Non-pigmented ciliary epithelial cell (primary cell): ENCODE measurements at places on chromosomes 5 and 9.

DNA sequence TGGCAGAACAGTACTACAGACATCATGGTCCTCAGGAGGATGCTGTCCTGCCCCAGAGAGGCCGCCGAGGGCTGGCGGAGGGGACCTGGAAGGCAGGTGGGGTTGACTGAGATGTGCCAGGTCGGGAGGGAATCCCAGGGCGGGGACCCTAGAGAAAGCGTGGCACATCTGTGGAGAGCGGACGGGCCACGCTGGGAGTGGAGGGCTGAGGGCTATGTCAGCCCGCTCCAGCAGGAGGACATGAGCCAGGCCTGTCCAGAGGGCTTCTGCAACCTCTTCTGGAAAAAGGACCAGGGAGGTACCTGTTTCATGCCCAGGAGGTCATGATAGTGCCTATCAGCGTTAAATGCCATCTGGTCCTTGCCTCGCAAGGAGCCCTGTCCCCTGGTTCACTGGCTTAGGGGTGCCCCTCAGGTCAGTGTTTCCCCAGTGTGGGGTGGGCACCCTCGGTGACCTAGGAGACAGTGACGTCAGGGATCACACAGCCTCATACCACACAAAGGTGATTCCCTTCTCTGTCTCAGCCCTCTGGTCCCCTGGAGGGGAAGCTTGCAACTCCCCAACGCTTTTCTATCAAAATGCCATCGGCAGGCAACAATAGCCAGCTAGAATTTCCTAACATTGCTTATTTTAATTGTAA is 103.6 kb upstream of the IER5L start:
- no peak for DNase-seq

GRCh38 chr5:102539562-102539961 is 40.8 kb upstream of the SLCO6A1 start:
- DNase-seq: no peak

DNA sequence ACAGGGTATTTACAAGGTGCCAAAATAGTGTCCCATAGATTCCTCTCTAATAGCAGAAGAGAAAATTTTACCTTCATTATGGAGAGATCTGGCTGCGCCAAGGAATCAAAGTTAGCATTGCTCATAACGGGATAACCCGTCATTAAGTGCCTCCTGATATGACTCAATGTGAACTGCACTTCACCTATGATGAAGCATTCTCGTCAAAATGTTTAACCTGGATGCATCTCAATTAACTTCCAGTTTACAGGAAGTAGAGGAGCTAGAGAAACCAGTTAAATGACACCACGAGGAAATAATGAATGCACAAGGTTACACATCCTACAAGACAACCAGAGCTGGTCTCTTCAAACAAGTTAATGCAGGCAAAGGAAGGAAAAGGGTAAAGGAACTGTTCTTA is 17.2 kb downstream of the FBXW11 start:
- no peak for DNase-seq

DNA sequence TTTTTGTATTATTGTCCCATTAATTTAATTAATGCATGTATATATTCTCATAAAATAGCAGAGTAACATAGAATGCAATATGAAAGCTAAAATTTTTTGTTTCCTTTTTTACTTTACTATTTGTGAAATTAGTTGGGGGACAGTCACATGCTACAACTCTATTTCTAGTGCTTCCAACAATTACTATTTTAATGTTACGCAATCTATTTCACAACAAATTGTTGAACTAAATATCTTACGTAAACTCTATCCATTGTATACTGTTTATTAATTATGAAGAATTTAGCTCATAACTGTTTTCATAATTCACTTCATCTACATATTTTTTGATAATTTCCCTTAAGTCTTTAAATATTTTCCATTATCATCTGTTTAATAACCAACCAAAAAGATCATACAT is 1685.4 kb upstream of the CDH6 start:
- no peak for DNase-seq

GRCh38 chr5:128965011-128965637 is at the start of gene SLC27A6:
Gene SLC27A6 (plus strand): TSS chr5:128965488. CDS start chr5:128966138, 650 bp downstream.
- DNase-seq: no peak

- DNase-seq: no peak
These were observed 150.4 kb upstream of the PCSK5 start for GRCh38 chr9:75739884-75740611.

- no peak for DNase-seq
These were observed 896 bp upstream of the PCSK5 start for GRCh38 chr9:75889577-75889976.

DNA sequence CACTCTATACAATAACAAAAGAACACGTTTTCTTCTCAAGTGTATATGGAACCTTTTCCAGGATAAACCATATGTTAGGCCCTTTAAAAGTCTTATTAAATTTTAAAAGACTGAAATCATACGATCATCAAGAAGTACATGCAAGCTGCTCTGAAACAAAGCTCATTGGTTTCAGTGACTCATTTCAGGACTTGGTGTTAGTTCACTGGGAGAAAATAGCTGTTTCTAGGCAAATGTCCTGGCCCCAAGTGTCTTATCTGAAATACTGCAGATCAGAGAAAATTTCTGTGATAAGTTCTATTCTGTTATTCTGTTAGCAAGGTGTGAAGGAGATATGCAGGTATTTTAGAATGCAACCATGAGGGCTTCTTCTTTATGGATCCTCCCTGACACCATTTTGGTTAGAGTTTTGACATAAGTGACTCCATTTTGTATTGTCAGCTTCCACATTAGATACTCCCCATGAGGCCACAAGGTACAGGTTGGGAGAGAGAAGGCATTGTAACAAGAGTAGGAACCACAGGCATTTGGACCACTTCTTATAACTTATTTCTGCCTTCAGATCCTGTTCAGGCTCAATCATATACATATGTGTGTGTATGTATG is 7.5 kb upstream of the CCDC180 start:
- no peak for DNase-seq

DNA sequence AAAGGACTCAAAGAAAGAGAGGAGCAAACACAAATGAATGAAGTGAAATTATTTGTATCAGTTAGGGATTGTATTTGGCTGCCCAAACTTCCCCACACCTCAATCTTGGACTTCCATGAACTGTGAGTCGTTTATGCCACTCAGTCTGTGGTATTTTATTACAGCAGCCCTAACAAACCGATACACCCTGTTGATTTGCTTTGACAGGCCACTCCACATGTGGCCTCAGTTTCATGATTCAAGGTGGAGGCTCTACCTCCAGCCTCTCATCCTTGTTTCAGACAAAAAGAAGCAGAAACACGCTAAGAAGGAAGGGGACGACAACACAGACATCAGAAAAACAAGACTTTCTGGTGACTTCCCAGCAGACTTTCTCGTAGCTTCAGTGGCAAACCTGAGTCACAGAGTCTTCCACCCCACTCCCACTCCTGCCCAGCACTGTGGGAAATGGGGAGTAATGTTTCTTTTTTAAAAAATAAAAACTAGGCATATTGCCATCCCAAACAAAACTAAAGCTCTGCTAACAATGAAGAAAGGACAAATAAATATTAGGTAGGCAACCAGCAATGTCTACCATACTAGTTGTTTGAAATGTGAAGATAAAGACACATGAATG is 52.2 kb upstream of the ABCA1 start:
- DNase-seq: no peak

DNA sequence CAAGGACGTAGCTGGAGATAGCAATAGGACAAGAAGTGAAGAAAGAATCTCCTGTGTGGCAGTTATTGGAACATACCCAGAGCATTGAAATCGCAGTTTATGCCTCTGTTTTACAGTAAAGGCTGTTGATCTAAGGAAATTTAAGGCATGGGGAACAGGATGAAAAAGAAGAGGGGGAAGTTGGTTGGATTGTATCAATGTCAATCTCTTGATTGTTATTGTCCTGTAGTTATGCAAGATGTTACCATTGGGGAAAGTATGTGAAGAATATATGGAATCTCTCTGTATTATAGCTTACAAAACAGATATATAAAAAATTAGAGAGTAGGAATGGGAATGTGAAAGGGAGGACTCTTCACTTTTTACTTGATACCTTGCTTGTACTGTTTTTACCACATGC is 195.6 kb upstream of the NREP start:
- no peak for DNase-seq

GRCh38 chr9:127485995-127486394 is 34.7 kb downstream of the LRSAM1 start:
- DNase-seq: no peak

DNA sequence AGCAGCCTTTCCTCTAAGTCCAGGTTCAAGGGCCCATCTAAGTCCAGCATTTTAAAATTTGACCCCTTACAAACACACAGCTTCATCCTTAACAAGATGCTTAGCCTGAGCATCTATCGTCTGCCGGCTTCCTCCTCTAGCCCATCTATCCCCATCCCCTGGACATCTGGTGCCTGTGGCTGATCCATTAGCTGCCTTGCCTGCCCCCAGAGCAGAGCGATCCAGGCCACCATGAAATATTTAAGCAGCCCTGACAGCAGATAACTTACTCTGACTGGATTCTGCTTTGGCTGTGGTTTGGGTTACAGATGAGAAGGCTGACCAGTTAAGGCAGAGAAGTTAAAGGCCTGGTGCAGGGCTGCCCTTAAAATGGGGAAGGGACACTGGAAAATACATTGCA is 30.9 kb upstream of the CPEB4 start:
- DNase-seq: no peak

DNA sequence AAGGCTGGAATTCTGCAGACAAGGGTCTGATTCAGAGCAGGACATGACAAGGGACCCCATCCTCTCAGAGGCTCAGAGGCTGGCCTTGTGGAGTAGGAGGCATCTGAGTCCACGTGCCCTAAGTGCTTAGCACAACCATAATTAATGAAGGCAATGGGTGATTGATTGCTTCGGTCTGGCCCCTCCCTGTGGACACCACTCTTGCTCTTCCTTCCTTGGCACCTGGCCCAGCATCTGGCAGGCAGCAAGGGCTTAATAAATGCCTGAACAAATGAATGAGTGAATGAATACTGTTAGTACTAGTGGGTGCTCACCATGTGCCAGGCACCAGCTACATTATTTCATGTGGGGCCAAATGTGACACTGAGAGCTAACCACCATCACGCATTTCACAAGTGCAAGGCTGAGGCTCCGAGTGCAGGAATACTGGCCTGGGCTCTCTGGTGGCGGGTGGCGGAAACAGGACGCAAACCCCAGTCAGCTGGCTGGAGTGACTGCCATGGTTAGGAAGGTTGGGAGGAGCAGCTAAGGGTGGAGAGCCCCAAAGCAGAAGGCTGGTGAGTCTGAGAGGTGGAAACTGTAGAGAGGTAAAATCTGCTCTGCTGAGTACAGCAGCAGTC is 53.6 kb downstream of the ASS1 start:
- DNase-seq: no peak

GRCh38 chr9:79858508-79858907 is 286.7 kb downstream of the TLE4 start:
- no peak for DNase-seq

DNA sequence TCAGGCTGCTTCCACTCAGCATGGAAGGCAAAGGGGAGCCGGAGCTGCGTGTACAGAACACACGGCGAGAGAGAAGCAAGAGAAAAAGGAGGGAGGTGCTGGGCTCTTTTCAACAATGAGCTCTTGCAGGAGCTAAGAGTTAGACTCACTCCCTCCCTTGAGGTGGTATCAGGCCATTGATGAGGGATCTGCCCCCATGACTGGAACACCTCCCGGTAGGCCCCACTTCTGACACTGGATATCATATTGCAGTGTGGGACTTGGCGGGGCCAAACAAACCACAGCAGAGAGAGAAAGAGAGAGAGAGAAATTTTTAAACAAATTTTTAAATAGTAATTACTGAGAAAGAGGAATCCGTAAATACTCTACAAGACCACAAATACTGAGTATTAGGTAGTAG is 182.2 kb downstream of the TRIO start:
- DNase-seq: no peak

DNA sequence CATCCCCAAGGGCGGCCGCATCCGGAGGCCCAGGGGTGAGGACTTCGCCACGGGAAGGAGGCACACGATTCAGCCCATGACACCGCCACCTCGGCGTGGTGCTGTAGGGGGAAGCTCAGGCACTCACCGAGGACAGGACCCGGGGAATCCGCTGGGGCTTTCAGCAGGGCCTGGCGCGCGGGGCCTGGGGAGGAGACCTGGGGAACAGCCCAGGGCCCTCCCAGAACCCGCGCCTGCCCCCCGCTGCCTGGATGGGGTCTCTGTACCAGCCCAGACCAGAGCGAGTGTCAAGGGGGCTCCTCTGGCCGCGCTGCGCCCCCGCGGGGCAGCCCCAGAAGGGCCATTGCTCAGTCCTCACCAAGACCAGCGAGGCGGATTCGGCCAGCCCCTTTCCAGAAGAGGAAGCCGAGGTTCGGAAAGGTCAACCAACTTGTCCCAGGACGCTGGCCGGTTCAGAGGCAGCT is 12.8 kb downstream of the COL23A1 start:
- no peak for DNase-seq

DNA sequence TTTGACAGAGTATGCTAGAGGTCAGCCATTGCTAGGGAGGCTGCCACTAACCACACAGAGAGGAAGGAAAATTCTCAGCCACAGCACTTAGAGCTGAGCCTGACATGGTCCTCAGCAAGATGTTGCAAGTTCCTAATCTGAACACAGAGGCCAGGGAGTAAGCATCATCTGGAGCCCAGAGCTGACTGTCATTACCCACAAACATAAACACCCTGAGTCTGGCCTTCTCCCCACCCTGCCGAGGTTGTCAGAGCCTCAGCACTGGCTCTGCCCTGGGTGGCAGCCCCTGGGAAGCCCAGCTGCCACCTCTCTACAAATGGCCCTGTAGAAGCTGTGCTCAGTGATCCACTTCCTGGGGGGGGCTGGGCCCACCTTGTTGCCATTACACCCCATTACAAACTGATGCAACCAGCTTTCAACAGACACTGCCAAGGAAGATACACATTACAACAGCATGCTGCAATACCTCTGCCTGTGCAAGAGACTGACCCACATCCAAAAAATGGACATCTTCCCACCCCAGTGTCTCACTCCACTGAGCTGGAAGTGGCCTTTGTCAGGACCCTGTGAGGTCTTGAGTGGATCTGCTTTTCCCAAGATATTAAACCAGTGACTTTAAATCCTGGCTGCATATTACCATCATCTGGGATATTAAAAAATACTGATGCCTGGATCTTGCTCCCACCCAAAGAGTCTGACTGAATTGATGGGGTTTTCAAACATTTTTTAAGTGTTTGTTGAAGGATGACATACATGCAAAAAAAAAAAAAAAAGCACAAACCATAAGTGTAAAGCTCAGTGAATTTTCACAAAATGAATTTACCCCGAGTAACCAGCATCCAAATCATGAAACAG is 33.0 kb downstream of the IRF1 start:
- DNase-seq: no peak

GRCh38 chr9:70315389-70315788 is 56.6 kb downstream of the SMC5 start:
- DNase-seq: no peak

- no peak for DNase-seq
These were observed 39.4 kb downstream of the TNFAIP8 start for GRCh38 chr5:119395080-119395836.

- peak; percentile 99 for DNase-seq
These were observed 1028.5 kb downstream of the NR2F1-AS1 start for GRCh38 chr5:92552206-92553160.

GRCh38 chr9:115594557-115594956 is 476.6 kb upstream of the TNC start:
- DNase-seq: no peak

- no peak for DNase-seq
These were observed 24.4 kb upstream of the C5orf46 start for GRCh38 chr5:147930769-147931168.

- no peak for DNase-seq
These were observed 106.5 kb upstream of the LARP1 start for GRCh38 chr5:154648706-154649105.
